Effector CD4-positive, alpha-beta T cell (primary cell): ENCODE measurements at places on chromosomes 12 and 14.
A peak's percentile ranks its signal among the peaks of the same experiment; 100 is the strongest.

- no peak for DNase-seq
Observed at GRCh38 chr12:64780132-64780530, 20.9 kb upstream of the GNS start.

- DNase-seq, result no peak
Observed at GRCh38 chr12:106910202-106910601, 45.5 kb upstream of the TMEM263 start.

DNA sequence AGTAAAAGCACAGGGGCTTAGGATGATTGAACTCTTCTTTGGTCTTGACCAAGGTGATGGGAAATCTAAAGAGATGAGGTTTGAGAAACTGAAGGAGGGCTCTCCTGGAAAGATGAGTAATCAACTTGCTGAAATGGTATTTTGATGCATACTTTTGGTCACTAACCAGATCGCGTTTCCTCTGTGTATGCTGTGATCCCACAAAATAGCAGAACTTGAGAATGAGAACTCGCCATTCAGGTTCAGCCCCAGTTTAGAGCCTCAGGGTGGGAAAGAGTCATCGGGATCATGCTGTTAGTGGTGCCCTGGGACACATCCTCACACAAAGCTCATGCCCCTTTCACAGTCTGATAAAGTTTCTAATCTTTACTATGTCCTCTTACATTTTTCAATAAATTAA lies 488.8 kb downstream of the ETNK1 start:
- DNase-seq, result no peak

GRCh38 chr12:21906919-21907493 lies 34.2 kb downstream of the ABCC9 start:
- no peak for DNase-seq

DNA sequence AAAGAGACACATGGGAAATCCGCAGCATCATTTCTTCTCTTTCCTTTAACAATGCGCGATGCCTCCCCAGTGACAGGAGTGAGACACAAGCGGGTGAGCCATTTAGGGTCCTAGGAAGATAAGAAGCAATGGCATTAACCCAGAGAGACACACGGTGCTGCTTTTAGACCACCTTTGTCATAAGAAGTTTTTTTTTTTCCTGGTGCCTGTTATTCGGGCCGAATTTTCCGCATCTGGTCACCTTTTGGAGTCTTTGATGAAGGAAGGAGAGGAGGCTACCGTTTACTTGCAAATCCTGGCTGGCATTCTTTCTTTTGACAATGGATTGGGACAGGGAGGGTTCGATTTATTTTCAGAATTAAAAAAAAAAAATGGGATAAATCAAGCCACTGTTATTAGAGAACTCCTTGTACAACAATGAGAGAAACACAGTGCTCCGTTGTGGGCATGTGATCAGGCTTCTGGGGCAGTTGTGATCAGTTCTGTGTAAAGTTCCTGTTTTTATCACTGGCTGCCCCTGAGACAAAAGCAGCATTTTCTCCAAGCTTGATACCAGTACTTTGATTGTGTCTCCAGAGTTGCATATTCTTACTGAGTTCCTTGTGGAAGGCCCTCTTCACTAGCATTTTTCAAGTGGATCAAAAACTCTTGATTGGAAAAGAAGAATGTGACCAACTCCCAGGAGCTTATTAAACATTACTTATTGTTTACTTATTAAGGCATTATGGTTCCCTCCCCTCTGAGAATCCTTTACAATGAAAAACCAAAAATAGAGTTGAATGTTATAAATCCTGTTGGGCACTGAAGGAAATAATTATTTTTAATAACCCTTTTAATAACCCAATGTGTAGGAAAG lies 1.1 kb downstream of the DIP2B start:
- no peak for DNase-seq

GRCh38 chr14:45377166-45377565 lies 124.2 kb upstream of the MIS18BP1 start:
- no peak for DNase-seq

DNA sequence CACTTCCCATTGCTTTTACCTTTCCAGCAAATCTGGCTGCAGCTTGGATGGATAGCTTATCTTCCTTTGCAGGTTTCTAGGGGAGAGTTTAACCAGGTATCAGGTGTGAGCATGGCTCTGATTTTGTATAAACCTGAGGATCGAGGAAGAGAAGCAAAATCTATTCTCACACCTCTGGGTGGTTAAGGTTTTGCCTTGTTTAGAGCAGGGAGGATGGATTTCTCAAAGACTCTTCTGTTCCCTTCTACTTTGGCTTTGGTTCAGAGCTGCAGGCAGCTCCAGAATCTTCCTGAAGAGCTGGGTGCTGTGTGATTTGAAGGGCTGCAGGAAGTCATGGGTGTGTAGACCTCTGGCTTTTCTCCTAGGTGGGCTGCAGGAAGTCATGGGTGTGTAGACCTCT lies 1.7 kb downstream of the JDP2 start:
- no peak for DNase-seq

DNA sequence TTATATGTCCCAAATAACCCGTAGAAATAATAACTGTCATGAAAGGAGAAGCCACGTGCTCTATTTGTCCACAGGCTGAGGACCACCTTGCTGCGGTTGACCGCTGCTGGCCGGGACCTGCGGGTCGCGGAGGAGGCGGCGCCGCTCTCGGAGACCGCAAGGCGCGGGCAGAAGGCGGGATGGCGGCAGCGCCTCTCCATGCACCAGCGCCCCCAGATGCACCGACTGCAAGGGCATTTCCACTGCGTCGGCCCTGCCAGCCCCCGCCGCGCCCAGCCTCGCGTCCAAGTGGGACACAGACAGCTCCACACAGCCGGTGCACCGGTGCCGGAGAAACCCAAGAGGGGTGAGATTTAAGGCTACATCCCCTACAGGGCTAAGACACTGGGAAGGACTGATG lies 21.0 kb downstream of the RPGRIP1 start:
- DNase-seq, result peak; percentile 2

GRCh38 chr12:31363831-31364230 lies 37.9 kb upstream of the SINHCAF start:
- DNase-seq, result no peak

DNA sequence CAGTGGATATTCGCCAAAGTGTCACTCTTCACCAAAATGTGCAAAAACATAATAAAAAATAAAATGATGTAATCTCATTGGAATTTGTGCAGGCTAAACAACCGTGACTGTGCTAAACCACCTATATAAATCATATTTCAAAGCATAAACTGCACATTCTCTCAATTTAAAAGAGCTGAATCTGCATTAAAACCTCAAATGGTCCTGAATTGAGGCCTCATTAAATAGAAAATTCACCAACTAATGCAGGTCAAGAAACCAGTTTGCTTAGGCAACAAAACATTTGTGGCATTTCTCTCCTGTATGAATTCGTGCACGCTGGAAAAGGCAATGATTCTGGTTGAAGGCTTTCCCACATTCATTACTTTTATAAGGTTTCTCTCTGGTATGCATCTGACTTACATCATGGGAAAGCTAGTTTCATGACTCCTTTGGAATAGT lies 80.1 kb upstream of the IFNG-AS1 start:
- no peak for DNase-seq

DNA sequence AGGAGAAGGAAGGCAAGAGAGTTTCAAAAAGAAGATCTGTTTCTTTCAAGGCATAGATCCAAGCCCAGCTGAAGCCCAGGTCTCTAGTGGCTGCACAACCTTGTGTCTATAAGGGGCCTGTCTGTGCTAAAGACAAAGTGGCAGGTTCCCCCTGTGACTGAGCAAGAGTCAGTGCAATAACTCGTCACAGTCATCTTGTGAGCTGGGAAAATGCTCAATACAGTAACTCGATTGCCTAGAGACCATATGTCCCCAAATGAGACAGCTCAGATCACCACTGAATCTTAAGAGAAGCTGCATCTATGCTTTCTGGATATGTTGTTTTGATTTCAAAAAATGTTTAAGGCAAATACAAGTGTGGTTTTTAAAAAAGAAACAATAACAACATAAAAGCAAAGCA lies 24.2 kb downstream of the ST8SIA1 start:
- no peak for DNase-seq
